Activated CD4-positive, CD25-positive, alpha-beta regulatory T cell (primary cell): ENCODE measurements at places on chromosomes 11 and 22.

GRCh38 chr22:50537765-50538164, 7.9 kb upstream of the KLHDC7B start:
- DNase-seq = no peak

GRCh38 chr11:2539371-2540222, 94.8 kb downstream of the KCNQ1 start:
- no peak for DNase-seq

- DNase-seq = no peak
Measured at GRCh38 chr11:103737037-103737622, 299.3 kb upstream of the DDI1 start.

GRCh38 chr11:76628408-76628947, 42.1 kb downstream of the LRRC32 start:
- DNase-seq = no peak

- no peak for DNase-seq
Measured at GRCh38 chr11:82045748-82046457, 687.8 kb downstream of the FAM181B start.
